PC-3 (cell line): ENCODE measurements at places on chromosomes 1 and 21. TPM values are rescaled to one million over a fixed set of nuclear protein-coding genes. Genes with fewer than 3 reads are reported as not detected.

Gene MATN1
- 0.63 TPM in 1 of 2 replicates, not detected in the other for total RNA-seq

Gene CHIT1
- 0.06 TPM in 1 of 2 replicates, not detected in the other for total RNA-seq

Gene LCE1E
- total RNA-seq: not detected in 2 replicates

Gene PTGER3
- 0.11 and 0.40 TPM in 2 replicates for total RNA-seq

Gene GPR3
- total RNA-seq: 4.7 TPM in 2 replicates

Gene AKNAD1
- total RNA-seq: 0.07 and 1.8 TPM in 2 replicates

Gene RAB42
- total RNA-seq: 1.5 and 4.7 TPM in 2 replicates

Gene SDHB
- total RNA-seq: 283 and 336 TPM in 2 replicates

Gene LCE1F
- total RNA-seq: not detected in 2 replicates

Gene IVL
- total RNA-seq: 0.55 and 1.0 TPM in 2 replicates
